Karpas-422 (cell line): ENCODE measurements at places on chromosomes 3 and 15.

DNA sequence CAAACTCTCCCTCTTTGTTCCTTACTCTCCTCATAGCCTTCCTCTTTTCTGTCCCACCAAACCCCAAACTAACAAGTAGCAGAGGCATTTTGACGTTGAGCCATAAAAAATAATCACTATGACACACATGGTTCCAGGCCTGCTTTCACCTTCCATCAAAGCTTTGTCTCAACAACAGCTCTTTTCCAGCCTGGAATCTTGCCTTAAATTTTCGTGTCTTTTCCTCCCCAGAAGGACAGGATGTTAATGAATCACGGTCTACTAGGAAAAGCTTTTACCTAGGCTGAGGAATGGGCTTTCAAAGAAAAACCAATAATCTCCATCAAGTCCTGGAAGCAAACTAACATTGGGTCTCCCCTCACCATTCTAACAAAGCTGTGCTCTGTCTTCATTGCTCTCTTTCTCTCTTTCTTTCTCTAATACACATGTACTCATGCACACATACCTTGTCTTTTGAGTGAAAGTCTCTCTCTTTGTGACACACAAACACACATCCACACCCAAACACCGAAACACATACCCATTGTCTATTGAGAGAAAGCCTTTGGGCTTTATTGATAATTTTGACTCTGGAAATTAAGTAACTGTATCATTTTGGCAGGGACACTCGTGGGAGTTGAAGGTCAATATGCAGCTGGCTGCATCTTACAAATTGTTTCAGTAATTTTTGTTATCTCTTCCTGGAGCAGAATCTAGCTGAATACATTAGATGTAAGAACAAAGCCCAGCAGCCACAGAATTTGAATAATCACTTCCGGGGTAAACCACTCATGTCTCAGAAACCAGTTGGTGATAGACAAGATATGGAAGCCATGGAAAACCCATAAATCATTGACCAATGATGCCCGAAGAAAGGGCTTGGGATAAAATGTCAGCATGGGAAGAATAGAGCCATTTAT, 107.4 kb upstream of the SLC4A7 start:
- DNase-seq: no peak

GRCh38 chr15:67925182-67925581, 85.3 kb upstream of the RNU6-1 start:
- no peak for DNase-seq

DNA sequence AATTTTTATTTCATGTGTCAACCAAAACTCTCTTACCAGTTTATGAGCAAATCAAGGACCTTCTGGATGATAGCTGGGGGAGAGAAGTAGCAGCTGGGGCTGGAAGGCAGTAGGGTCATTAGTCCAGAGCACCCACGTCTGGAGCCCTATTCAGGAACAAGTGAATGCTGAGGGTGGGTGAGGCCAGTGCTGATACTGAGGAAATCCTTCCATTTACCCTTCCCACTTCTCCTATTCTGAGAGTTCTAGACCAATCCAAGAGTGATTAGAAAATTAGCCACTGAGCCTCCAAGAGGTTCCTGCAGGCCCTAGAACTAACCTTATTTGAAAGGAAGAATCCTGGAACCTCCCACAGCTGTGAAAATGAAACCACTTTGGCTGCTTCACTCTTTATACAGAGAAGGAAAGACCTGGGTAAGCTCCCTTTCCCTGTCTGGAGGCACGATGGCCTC, 46.2 kb upstream of the VILL start:
- DNase-seq: no peak

DNA sequence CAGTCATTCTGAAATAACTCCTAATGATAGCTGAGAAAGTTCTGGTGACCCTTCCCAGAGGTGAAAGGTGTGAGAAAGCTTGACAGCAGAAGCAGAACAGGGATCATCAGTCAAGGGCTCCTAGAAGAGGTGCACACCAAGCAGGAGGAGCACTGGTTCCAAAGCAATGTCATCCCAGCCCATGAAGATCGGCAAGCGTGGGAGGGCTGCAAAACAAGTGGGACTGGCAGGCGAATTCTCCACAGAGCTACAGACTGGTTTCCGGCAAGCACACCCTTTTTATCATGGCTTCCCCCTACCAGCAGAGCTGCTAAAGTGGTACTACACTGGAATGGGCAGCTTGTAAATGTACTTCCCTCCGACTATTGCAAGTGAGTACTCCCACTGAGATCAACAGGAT, 62.3 kb upstream of the MYO5C start:
- no peak for DNase-seq

- no peak for DNase-seq
Measured at GRCh38 chr3:157148196-157148889, 11.6 kb downstream of the CCNL1 start.

- no peak for DNase-seq
Measured at GRCh38 chr15:66565741-66566144, at the start of gene LCTL. Gene LCTL (minus strand): TSS chr15:66565998. CDS start chr15:66565365, 633 bp downstream.

DNA sequence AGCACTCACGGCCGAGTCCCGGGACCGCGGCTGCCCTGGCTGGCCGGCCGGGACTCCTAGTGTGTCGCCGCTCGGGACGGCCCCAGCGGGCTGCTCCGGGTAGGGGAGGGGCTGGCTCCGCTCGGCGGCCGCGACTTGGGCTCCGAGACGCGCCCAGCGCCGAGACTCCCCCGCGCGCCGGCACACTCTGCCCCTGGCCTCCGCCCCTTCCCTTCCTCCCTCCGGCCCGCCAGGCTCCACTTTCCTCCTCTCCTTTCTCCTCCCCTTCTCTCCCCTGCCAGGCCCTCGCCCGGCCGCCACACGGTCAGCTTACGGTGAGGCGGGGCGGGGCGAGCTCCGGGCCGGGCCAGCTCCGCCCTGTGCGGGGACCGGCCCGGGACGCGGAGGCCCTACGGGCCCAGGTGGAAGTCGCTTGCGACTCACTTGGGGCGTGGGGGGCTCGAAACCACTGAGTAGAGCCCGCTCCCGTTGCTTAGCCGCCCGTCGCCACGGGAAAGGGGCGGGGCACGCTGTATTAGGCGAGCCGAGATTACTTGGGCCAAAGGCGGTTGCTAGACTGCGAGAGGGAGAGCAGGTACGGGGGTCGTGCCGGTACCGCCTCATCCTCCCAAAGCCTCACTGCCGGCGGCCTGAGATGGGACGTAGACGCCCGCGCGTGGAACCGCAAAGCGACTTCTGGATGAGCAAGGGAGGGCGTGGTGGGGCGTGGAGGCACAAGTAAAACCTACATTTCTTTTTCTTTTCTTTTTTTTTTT, at the start of gene ITGB5:
TSS of gene ITGB5 (minus strand) at position 189 of the 755 bp plus-strand sequence. CDS start 365 bp downstream, outside the sequence.
- no peak for DNase-seq

DNA sequence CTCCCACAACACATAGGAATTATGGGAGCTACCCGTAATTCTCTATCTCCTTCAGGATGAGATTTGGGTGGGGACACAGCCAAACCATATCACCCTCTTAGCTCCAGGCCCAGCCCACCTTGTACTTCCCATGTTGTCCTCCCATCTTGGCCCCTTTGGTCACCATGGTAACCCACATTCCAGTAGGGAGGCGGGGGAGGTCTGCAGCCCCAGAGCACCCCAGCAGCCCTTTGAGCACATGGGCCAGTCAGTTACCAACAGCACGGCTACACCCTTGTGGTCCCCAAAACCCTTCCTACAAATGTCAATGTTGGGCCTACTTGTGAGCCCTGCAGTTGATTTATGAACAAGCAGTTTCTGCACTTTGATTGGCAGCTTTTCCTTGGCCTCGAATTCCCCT, 84.5 kb downstream of the LRRK1 start:
- no peak for DNase-seq

- no peak for DNase-seq
Measured at GRCh38 chr15:60423537-60423936, 25.8 kb upstream of the ANXA2 start.

DNA sequence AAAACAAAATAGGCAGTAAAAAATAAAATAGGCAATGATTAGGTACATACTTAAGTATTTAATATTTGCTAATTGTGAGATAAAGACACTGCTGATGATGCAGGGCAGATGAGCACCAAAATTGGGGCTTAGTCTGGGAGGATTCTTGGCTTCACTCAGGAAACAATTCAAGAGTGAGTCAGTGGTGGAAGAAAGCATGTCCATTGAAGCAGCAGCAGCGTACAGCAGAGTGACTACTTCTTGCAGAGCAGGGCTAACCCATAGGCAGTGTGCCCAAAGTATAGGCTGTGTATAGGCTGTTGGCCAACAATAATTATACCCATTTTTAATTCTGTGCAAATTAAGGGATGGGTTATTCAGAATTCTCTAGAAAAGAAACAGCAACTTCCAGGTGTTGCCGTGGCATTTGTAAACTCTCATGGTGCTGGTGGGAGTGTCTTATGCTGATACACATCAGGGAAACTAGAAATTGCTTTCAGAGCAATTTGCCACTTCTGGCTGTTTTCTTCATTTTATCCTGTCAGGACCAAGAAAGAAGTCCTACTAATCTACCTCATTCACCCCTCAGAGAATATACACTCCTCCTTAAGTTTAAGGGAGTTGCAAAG, 317.3 kb upstream of the NAALADL2 start:
- no peak for DNase-seq

- no peak for DNase-seq
Measured at GRCh38 chr3:143586576-143586975, 261.7 kb downstream of the SLC9A9 start.

DNA sequence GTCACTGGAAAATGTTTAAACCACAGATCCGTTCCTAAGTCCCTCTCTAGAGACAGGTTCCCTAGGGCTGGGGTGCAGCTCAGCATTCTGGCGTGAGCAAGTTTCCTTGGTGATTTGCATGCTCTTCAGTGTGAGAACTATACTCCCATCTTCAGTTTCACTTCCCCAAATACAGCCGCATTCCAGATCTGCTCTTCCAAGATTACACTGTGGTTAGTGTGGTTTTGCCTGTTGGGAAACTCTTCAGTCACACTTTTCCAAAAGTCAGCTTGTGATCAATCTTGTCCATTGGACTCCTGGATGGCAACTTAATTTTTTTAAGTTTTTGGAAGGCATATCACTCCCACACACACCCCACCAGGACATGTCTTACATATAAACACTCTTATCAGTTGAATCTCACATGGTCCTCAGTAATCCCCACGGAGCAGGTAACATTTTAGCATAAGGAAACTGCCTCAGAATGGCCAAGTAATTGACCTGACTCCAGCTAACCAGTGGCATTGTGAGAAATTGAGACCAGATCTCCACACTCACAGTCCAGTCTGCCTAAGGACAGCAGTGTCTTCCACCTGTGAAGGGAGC, 33.5 kb upstream of the PTPN23 start:
- DNase-seq: peak; percentile 92

GRCh38 chr3:98763076-98763475, at the start of gene ST3GAL6:
Gene ST3GAL6 (plus strand): TSS chr3:98763340. CDS start chr3:98768441, 5,101 bp downstream.
- DNase-seq: no peak

DNA sequence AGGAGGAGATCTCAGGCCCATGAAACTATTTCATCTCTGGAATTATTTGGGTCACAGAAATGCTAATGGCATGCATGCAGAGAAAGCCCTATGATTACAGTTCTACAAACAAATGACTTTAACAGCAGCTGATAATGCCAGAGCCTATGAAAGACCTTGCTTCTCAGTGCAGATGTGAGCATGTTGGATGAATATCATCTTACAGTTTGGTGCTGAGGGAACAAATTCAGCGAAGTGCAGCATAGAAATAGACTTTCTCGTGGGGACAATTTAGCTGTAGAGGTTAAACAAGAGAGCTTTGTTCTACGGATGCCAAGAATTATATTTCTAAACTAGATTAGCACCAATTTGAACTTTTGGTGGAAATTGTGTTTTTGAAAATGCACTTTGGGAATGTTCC, 27.7 kb downstream of the PTX3 start:
- DNase-seq: no peak

DNA sequence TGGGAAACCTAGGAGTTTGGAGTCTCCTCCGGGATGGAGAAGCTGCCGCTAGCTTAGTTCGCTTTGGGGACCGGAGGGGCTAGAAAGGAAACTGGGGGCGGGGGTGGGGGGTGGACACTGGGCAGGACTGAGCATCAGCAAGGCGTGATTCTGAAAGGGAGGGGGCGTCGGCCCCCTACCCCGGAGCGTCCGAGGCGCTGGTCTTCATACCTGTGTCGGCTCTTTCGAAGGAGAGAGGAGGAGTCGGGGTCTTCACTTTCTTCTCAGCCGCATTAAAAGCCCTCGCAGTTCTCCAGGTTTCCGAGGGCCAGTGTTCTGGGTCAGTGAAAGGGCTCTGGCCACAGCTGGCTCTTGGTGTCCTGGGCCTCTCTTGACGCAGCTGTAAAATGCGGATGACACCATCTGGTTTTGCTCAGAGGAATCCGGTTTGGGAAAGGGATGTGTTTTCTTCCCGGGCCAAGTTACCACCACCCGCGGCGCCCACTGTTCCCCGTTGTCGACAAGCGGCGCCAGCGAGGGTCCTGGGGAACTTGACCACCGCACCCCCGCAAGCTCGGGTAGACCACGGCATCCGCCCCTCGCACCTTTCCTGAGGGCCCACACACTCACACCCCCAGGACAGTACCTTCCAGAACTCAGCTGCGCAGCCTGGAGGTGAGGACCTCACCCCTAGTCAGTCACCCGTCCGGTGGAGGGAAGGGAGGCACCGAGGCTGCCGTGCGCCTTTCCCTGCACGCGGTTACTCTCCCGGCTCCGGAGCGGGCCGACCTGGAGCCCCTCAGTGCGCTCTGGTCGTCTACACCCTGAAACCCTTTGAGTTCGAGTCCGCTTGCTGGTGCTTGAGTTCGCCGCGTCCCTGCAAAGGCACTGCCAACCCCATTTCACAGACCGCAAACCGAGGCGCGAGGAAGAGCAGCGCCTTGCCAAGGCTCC, 660 bp downstream of the CCK start:
- DNase-seq: no peak

DNA sequence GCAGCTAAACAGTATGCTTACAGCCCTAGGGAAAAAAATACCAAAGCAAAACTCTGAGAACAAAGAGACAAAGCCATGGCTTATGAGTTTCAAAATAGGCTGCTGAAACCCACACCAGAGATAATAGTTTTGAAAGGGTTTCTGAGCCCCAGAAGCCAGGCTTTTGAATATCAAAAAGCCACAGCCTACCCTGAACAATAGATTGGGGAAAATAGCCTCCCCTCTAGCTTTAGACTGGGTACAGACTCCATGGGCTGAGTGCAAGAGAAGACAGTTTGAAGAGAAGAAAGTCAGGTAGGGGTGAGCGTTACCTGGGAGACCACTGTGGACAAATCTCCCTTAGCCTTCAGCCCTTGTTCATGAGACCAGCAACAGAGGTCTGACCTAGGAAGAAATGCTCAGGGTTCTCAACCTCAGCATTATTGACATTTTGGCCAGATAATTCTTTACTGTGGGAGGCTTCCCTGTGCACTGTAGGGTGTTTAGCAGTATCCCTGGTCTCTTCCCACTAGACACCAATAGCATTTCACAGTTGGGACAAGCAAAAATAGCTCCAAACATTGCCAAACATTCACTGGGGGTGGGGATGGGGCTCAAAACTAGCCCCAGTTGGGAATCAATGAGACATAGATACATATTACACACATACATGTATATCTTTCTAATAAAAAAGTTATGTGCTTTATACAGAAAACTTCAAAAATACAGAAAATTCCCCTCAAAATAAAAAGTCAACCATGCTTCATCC, 11.6 kb upstream of the TAFA4 start:
- no peak for DNase-seq

DNA sequence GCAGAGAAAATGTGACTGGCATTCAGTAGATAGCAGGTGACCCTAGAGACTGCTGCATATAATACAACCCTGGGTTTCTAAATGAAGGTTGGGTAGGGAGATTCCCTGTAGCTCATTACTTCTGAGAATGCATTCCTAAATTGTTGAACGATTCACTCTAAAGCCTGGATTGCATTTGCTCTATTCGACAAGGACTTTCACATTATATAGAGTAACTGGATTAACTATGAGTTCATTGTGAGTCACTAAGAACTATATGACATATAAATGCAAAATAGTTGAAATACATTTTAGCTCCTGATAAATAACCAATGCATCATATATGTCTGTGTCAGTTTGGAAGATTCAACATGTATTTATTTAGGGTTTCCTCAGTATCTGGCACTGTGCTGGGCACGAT, 294.7 kb upstream of the CCDC54 start:
- DNase-seq: no peak
